ENCODE measurements at places on chromosomes 6 and 20. TPM values are rescaled to one million over a fixed set of nuclear protein-coding genes. Genes with fewer than 3 reads are reported as not detected.
A peak's percentile ranks its signal among the peaks of the same experiment; 100 is the strongest.

The SAPCD1 gene
- not detected for total RNA-seq

The ZBTB46 gene
- 10.0 TPM for total RNA-seq

The ARFGEF3 gene
- 0.76 TPM for total RNA-seq

The LIN28B gene
- total RNA-seq = not detected

The KATNA1 gene
- total RNA-seq = 10.5 TPM

DNA sequence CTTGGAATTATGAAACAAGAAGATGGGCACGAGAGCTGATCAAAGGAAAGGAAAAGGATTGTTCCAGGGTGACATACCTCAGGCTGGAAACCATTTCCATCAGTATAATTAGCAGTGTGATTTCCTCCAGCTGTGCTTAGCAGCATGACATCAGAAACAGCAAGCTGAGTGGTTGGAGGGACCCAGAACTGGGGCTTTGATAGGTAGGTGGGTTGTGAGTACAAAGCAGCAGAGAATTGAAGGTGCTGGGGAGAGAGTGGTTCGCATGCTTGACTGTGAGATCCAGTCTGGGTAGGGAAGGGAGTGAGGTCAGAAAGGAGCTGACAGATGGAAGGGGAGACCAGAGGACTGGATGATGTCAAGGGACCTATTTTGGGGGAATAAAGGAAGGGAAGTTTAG, 90.4 kb downstream of the CD164 start:
- no peaks in the 10 kb centered on the region for H3K36me3 ChIP-seq
- H3K27ac ChIP-seq = no peak overlapping the region
- no peak overlapping the region for H3K4me3 ChIP-seq
- DNase-seq = no peak
- peaks cover 4% of the 10 kb centered on the region for H3K27me3 ChIP-seq
- no peaks in the 10 kb centered on the region for H3K4me1 ChIP-seq

- no peak overlapping the region for H3K27ac ChIP-seq
- DNase-seq = no peak
- no peaks in the 10 kb centered on the region for H3K36me3 ChIP-seq
- no peak overlapping the region for H3K4me3 ChIP-seq
- peaks cover 35% of the 10 kb centered on the region for H3K27me3 ChIP-seq
Observed at GRCh38 chr6:93424303-93425064, 5.1 kb upstream of the EPHA7 start.

DNA sequence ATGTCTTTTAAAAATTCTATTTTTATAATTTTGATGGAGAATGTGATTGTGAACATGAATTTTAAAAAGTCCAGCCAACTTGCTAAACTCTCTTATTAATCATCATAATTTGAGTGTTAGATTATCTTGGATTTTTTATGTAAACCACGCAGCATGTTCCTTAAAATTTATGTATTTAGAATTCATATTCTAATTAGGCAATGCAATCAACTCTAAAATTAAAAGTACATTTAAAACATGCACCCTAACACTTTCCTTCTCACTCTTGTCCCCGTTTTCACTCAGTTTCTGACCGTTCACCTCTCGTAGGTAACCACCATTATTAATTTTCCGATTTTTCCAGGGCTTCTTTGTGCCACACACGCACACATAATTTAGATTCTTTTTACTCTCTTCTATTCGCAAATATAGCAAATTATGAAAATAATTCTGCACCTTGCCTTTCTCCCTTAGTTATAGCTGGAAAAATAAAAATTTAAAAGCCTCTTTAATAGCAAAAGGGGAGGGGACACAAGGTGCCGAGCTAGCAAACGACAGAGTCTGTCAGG, 329 bp upstream of the ZKSCAN3 start:
- H3K4me3 ChIP-seq = peak overlapping the region; percentile 71
- peak overlapping the region; percentile 73 for H3K27ac ChIP-seq
- no peak for DNase-seq
- H3K27me3 ChIP-seq = no peaks in the 10 kb centered on the region
- peaks cover 4% of the 10 kb centered on the region for H3K4me1 ChIP-seq
- H3K36me3 ChIP-seq = no peaks in the 10 kb centered on the region

DNA sequence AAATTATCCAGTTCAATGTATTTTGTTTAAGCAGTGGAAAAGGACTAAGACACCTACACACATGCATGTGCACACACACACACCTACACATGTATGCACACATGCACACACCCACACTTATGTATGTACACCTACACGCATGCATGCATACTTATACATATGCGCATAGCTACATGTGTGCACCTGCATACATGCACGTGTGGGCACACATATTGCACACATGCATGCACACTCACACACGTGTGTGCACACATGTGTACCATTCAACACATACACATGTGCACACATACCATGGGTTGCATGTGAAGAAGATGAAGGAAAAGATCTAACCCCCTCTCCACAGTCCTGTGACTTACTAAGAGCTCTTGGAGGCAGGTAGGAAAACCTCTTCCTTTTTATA, 122.0 kb upstream of the MAFB start:
- H3K4me1 ChIP-seq = no peaks in the 10 kb centered on the region
- H3K27me3 ChIP-seq = no peaks in the 10 kb centered on the region
- H3K4me3 ChIP-seq = no peak overlapping the region
- DNase-seq = no peak
- no peak overlapping the region for H3K27ac ChIP-seq
- H3K36me3 ChIP-seq = no peaks in the 10 kb centered on the region

DNA sequence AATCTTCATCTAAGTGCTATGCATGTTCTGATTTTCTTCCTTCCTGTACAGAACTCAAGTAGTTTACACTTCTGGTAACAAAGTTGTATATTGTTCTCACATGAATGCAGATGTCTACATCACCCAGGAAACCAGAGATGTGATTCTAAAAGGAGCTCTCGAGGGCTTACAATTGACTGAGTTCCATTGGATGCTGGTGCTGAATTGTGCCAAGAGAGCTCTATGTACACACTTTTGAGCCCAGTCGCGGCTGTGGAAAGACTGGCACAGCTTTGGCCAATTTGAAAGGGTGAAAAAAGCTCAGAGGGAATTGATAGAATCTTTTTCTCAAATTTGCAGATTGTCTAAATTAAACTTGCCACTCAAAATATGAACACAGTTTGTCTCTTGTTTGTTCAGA, 340.7 kb downstream of the LMBRD1 start:
- no peak for DNase-seq
- H3K4me1 ChIP-seq = no peaks in the 10 kb centered on the region
- H3K27me3 ChIP-seq = no peaks in the 10 kb centered on the region

GRCh38 chr20:36117638-36118037, 36.9 kb upstream of the EPB41L1 start:
- H3K36me3 ChIP-seq = no peaks in the 10 kb centered on the region
- H3K4me3 ChIP-seq = no peak overlapping the region
- no peak for DNase-seq
- H3K4me1 ChIP-seq = no peaks in the 10 kb centered on the region

DNA sequence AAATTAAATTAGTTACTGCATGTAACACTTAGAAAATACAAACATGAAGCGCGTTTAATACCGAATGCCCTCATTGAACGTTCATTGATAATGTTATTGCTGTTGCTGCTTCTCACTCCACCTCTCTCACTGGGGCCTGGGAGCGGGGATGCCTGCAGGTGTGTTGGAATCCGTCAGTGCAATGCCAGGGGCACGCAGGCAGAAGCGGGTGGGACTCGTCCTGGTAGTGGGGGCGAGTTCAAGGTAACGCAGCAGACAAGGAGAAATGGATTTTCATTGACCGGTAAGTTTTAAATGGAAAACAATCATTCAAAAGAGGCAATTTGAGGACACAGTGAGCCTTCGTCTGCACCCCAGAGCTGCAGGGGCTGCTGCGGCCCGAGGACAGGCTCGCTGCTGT, 71.2 kb upstream of the AFDN start:
- no peaks in the 10 kb centered on the region for H3K27me3 ChIP-seq
- no peak overlapping the region for H3K4me3 ChIP-seq
- no peak for DNase-seq
- no peaks in the 10 kb centered on the region for H3K4me1 ChIP-seq

- no peak overlapping the region for H3K4me3 ChIP-seq
- no peaks in the 10 kb centered on the region for H3K4me1 ChIP-seq
- H3K27ac ChIP-seq = peak overlapping the region; percentile 11
- no peaks in the 10 kb centered on the region for H3K27me3 ChIP-seq
- DNase-seq = peak; percentile 29
Observed at GRCh38 chr20:8853805-8854338, 215.0 kb upstream of the PLCB4 start.

DNA sequence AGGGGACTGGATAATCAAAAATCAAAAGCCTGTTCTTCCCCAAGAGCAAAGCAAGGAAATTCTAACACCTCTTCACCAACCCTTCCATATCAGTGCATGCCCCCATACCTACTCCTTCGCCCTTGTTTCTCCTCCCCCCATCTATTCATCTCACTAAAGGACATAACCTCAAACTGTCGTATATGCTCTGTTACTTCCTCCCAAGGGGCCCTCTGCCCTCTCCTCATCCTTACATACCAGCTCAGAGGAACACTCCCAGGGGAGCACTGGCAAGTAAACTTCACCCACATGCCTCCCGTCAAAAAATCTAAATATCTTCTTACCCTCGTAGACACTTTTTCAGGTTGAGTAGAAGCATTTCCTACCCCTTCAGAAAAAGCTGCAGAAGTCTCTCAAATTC, 9.4 kb upstream of the ADTRP start:
- no peaks in the 10 kb centered on the region for H3K4me1 ChIP-seq
- no peaks in the 10 kb centered on the region for H3K27me3 ChIP-seq
- no peaks in the 10 kb centered on the region for H3K36me3 ChIP-seq
- DNase-seq = no peak

Data from adrenal gland (tissue), 19 donors.